ENCODE measurements at places on chromosomes 16 and 17.

- no peak for DNase-seq
Observed at GRCh38 chr17:78986649-78987328, 7.1 kb upstream of the LGALS3BP start.

DNA sequence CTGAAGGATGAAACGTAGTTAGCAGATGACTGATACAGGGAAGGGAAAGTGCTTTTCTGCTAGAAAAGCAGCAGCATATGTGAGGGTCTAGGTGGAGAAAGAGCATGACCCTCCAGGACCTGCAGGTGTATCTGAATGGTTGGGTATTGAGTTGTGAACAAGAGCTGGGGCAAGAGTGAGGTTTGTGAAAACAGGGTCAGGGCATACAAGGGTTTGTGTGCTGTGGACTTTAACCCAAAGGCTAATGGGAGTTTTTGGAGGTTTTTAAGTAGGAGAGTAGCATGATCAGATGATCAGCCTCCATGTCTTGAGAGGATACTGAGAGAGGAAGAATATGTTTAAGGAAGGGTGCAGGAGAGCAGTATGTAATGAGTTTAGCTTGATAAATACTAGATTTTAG, 6.1 kb upstream of the CMTM1 start:
- DNase-seq, result no peak

- DNase-seq, result no peak
Observed at GRCh38 chr17:66491665-66492064, 189.3 kb downstream of the PRKCA start.

DNA sequence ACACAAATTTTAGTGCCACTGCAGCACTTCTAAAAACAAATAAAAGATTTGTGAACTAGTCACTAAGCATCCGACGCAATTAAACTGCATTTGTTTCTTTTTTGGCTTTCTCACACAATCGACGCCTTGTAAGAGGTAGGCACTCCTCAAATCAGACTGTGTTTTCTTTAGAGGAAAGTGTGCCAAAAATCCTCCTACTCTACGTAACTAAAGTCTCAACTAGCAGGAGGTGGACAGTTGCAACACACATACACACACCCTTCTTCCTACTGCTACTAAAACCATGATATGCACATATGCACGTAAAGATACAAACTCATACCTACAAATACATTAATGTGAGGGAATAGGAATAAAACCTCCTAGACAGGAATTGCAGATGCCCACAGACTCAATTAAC, 844.7 kb upstream of the SOX9 start:
- DNase-seq, result no peak

GRCh38 chr16:54546521-54546920, 259.9 kb upstream of the IRX3 start:
- DNase-seq, result no peak

DNA sequence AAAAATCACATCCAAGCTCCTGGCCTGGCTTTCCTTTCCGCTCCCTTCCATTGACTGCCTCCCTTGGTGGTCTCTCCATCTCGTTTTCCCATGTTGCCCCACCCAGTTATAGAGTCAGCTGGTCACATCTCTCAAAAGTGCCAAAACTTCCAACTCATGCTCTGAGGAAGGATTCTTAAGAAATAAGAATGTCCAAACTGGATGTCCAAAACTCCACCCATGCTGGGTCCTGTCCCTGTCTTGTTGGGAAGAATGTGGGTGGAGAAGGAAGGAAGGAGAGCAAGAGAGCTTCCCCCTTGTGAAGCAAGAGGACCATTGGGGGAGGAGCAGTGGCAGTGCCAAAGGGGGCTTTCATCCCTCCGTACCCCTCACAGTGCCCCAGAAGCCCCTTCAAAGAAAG, 44.6 kb upstream of the MAP3K14 start:
- DNase-seq, result no peak

DNA sequence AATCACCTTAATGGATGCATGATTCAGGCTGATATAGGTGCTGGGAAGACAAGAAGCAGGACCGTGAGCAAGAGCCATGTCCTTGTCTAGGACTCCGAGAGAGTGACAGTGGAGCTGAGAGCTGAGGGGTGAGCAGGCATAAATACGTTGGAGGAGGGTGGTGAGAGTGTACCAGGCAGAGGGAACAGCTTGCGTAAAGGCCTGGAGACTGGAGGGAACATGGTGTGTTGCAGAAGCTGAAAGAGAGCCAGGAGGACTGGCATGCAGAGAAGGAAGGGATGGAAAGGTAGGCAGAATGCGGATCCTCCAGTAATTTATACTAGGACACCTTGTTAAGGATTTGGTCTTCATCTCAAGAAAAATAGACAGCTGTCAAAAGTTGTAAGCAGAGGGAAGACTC, 653.2 kb downstream of the HS3ST4 start:
- no peak for DNase-seq

DNA sequence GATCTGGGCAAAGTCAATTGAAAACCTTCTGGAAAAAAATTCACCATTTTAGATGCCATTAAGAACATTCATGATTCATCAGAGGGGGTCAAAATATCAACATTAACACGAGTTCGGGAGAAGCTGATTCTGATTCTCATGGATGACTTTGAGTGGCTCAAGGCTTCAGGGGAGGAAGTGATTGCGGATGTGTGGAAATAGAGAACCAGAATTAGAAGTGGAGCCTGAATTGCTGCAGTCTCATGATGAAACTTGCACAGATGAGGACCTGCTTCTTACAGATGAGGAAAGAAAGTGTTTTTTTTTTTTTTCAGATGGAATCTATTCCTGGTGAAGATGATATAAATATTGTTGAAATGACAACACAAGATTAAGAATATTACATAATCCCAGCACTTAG, 12.9 kb downstream of the ITGAX start:
- DNase-seq, result no peak

DNA sequence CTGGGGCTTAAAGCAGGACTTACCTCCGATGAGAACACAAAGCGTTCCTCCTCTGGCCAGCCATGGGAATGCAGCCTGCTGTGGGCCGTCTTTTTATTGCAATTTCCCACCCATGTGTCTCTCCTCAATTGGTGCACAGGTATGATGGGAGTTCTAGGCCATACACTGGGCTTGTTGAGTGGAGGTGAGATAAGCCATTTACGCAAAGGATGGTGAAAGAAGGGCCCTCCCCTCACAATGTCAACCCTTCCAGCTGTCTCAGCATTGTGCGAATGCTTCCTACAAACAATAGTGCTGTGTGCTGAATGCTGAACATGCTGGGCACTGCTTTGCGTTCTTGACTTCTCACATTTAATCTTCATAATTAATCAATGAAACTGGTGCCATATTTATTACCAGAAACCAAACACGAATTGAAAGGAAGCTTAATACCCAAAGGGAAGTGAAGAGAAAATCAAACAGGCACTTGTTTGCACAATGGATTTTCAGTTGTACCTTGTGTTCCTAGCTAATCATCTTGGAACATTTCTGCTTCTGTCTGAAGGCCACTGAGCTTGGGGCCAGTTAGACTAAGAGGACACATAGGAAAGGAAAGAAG, at the start of gene GP2:
TSS of gene GP2 (minus strand) at position 70 of the 598 bp plus-strand sequence. CDS start 1,082 bp downstream, outside the sequence.
- no peak for DNase-seq

GRCh38 chr16:80047842-80048241, 447.3 kb upstream of the MAF start:
- no peak for DNase-seq

Data from NAMALWA (cell line).